ENCODE measurements at places on chromosomes 1 and 21. TPM values are rescaled to one million over a fixed set of nuclear protein-coding genes. Genes with fewer than 3 reads are reported as not detected.
A peak's percentile ranks its signal among the peaks of the same experiment; 100 is the strongest.

DNA sequence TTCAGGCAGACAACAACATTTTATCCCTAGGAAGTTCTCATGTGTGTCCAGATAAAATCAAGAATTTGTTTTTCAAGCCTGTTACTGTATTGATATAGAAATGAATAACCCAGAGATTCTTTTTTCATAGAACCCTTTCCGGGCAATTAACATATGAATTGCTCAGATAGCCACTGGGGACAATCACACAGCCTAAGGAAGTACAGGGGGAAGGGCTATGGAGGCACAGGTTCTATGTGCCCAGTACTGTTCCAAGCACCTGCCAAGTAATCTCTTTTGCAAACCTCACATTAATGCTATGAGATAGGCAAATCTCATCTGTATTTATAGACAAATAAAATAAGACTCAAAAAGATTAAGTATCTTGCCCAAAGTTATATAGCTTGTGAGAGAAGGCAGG lies 84.9 kb downstream of the NTNG1 start:
- H3K27ac ChIP-seq = no peak overlapping the region
- DNase-seq = no peak
- no peaks in the 10 kb centered on the region for H3K27me3 ChIP-seq
- H3K4me3 ChIP-seq = no peak overlapping the region

Gene PCSK9
- total RNA-seq = not detected

DNA sequence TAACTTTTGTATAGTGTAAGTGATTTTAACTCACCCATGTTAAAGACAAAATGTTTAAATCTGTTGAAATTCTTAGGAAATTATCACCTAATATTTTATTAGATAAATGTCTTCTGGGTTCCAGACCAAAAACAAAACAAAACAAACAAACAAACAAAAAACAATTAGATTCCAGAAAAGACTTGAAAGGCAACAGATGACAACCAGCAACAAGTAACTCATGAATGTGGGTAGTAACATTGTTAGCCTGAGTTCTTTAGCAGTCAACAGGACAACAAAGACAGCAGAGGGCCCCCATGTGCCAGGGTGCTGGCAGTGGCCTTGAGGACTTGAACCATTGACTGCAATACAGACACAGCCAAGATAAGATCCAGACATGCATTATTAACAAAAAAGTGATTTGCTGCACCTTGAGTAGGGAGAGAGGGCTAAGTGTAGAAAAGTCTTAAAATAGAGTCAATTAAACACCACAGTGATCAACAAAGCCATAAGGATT lies 2.4 kb upstream of the CD247 start:
- H3K27ac ChIP-seq = no peak overlapping the region
- no peak for DNase-seq
- H3K36me3 ChIP-seq = peaks cover 17% of the 10 kb centered on the region
- H3K4me1 ChIP-seq = peaks cover 11% of the 10 kb centered on the region
- no peak overlapping the region for H3K4me3 ChIP-seq

Gene CFAP74
- total RNA-seq = not detected

DNA sequence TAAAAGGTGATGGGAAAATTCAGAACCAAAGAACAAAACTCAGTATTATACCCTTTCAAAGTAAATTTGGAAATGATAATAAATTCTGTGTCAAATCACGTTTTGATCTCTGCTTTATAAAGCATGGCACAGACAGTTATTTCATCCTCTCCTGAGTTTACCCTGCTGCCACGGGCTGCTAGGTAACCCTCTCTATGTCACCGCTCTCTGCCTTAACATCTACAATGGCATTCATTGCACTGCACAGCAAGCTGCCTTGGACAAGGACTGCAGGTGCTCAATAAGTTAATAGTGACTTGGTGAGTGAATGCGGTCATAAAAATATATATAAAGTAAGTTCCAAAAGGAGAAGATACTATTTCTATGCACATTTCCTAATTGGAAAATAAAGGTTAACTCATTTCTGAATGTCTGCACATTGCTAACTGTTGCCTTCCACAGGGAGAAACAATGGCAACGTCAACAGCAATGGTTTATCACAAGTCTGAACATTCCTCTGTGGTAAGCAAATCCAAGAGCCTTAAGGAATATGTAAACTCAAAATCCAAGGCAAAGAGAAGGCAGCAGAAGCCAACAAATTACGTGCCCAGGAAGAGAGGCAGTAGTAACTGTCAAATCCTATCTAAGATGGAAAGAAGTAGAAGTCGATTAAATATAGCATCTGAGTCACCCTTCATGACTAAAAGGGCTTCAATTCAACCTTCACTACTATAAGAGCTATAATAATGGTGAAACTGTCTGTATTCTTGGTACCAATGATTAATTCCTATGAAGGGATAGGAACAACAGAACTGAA lies 19.4 kb downstream of the FYB2 start:
- peaks cover 1% of the 10 kb centered on the region for H3K4me1 ChIP-seq
- no peak for DNase-seq
- H3K27me3 ChIP-seq = peaks cover 3% of the 10 kb centered on the region
- no peak overlapping the region for H3K27ac ChIP-seq

Gene ZNF695
- 0.36 TPM for total RNA-seq

Gene HHIPL2
- total RNA-seq = 0.19 TPM

- H3K27ac ChIP-seq = no peak overlapping the region
- no peaks in the 10 kb centered on the region for H3K4me1 ChIP-seq
- H3K36me3 ChIP-seq = no peaks in the 10 kb centered on the region
- no peak for DNase-seq
- no peak overlapping the region for H3K4me3 ChIP-seq
Measured at GRCh38 chr1:201396861-201397464, 2.2 kb downstream of the LAD1 start.

GRCh38 chr1:7767176-7767575 lies 3.9 kb upstream of the VAMP3 start:
- H3K27ac ChIP-seq = no peak overlapping the region
- H3K4me1 ChIP-seq = peaks cover 9% of the 10 kb centered on the region
- H3K27me3 ChIP-seq = peaks cover 49% of the 10 kb centered on the region
- no peaks in the 10 kb centered on the region for H3K36me3 ChIP-seq

Gene CACHD1
- total RNA-seq = 0.91 TPM

Gene TLR5
- total RNA-seq = 0.28 TPM

GRCh38 chr1:34685225-34685624 lies 69.6 kb upstream of the GJB5 start:
- no peak overlapping the region for H3K4me3 ChIP-seq
- H3K27me3 ChIP-seq = peaks cover 6% of the 10 kb centered on the region
- no peak for DNase-seq
- H3K36me3 ChIP-seq = no peaks in the 10 kb centered on the region
- no peak overlapping the region for H3K27ac ChIP-seq
- H3K4me1 ChIP-seq = peaks cover 13% of the 10 kb centered on the region

- no peak overlapping the region for H3K4me3 ChIP-seq
- no peak for DNase-seq
- peaks cover 28% of the 10 kb centered on the region for H3K27me3 ChIP-seq
- no peaks in the 10 kb centered on the region for H3K36me3 ChIP-seq
Measured at GRCh38 chr1:18556364-18556763, 74.3 kb upstream of the PAX7 start.

- H3K36me3 ChIP-seq = no peaks in the 10 kb centered on the region
- H3K27ac ChIP-seq = no peak overlapping the region
- H3K4me1 ChIP-seq = peaks cover 3% of the 10 kb centered on the region
- no peak for DNase-seq
Measured at GRCh38 chr1:16189003-16189402, 23.4 kb downstream of the ARHGEF19 start.

DNA sequence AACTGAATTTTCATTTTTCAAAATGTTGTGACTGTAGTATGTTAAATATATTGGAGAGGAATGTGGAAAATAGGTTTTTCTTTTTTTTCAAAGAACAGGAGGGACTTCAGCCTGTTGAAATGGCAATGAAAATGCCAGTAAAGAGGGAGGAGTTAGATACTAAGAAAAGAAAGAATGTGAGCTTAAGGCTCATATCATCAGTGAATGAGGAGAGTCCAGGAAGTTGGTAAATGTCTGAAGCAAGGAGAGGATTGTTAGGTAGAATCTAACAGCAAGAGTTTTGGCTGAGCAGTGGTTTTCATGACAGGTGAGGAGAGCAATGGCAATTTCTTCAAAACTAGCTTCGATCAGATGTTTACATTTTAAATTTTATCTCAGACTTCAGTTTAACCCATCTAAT lies 43.0 kb downstream of the PLA2G4A start:
- H3K36me3 ChIP-seq = no peaks in the 10 kb centered on the region
- no peaks in the 10 kb centered on the region for H3K4me1 ChIP-seq
- no peak overlapping the region for H3K27ac ChIP-seq

Gene GRHL3
- not detected for total RNA-seq

Gene TMEM63A
- 198 TPM for total RNA-seq

GRCh38 chr1:210570116-210570515 lies 241.4 kb downstream of the HHAT start:
- no peak overlapping the region for H3K27ac ChIP-seq
- no peaks in the 10 kb centered on the region for H3K36me3 ChIP-seq
- peaks cover 3% of the 10 kb centered on the region for H3K4me1 ChIP-seq
- peaks cover 2% of the 10 kb centered on the region for H3K27me3 ChIP-seq
- no peak for DNase-seq
- no peak overlapping the region for H3K4me3 ChIP-seq

DNA sequence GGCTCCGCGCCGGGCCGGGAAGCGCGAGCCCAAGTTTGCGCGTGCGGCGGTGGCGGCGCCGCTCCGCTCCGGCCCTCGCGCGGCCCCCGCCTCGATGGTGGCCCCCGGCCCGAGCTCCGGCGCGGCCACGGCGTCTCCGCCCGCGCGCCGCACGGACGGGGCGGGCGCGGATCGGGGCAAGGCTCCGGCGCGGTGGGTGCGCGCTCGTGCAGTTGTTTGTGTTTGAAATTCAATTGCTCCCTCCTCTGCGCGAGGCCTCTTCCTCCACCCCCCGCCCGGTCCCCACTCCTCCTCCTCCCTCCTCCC lies at the start of gene HDGF:
TSS of gene HDGF (minus strand) at position 225 of the 306 bp plus-strand sequence. CDS start 246 bp downstream, outside the sequence.
- no peaks in the 10 kb centered on the region for H3K27me3 ChIP-seq
- H3K4me1 ChIP-seq = peaks cover 41% of the 10 kb centered on the region
- no peak for DNase-seq
- H3K4me3 ChIP-seq = peak within 1 kb of the TSS; percentile 99
- H3K36me3 ChIP-seq = peaks cover 19% of the 10 kb centered on the region

DNA sequence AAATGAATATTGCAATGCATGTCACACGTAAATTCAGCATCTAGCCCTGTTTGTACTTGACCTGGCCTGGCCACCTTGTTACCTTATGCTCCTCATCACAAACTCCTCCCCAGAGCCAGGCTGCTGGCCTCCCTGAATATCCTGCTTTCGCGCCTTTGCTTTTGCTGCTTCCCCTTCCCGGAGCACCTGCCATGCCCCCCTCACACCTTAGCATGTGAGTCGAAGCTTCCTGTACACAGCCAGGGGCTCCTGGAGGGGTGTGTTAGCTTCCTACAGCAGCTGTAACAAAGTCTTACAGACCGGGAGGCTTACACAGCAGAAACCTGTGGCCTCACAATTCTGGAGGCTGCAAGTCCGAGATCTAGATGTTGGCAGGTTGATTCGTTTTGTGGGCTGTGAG lies 60.1 kb downstream of the TLR5 start:
- no peak overlapping the region for H3K27ac ChIP-seq
- H3K4me1 ChIP-seq = peaks cover 4% of the 10 kb centered on the region
- no peak overlapping the region for H3K4me3 ChIP-seq
- no peaks in the 10 kb centered on the region for H3K36me3 ChIP-seq

Gene SELL
- 135 TPM for total RNA-seq

Gene GDAP2
- 23.5 TPM for total RNA-seq

DNA sequence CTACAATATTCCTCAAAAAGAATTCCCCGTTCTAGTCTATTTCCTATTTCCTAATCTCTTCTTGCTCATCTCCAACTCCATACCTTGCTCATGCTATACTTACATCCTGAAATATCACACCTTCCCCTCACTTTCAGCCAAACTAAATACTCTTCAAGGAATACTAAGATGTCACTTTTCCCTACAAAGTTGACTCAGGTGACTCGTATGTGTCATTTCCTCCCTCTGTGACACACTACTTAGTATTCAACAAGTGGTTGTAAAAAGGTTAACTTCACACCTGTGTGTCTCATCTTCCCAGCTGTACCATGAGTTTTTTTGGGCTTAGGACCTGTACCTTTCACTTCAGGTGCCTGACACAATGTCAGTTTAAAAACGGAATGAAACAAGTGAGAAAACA lies 81.9 kb upstream of the LBR start:
- DNase-seq = no peak
- H3K36me3 ChIP-seq = no peaks in the 10 kb centered on the region
- no peak overlapping the region for H3K27ac ChIP-seq
- peaks cover 3% of the 10 kb centered on the region for H3K4me1 ChIP-seq
- H3K27me3 ChIP-seq = peaks cover 9% of the 10 kb centered on the region

Gene WDR4
- total RNA-seq = 27.2 TPM

Gene CD1B
- total RNA-seq = not detected

DNA sequence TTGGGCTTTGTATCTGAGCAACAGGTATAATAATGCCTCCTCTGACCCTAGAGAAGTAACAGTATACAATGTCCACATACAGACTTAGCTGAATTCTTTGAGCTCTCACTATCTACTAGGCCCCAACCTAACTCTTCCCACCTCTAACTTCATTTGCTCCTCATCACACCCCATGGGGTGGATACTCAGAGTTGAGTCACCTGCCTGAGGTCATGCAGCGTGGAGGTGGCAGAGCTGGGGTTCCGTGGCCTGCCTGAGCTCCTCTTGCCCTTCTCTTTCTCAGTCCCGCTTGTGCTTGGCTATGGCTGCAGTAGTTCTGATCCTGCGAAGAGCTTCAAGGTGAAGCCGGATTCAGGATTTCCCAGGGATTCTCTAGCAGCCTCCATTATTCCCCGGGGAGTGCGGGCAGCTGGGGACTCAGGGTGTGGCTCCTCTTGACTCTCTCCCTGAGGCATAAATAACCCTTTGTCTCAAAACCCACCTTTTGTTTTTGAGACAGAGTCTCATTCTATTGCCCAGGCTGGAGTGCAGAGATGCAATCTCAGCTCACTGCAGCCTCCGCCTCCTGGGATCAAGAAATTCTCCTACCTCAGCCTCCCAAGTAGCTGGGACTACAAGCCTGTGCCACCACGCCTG lies 29.9 kb upstream of the ACTL8 start:
- no peak overlapping the region for H3K4me3 ChIP-seq
- H3K4me1 ChIP-seq = no peaks in the 10 kb centered on the region
- H3K27me3 ChIP-seq = no peaks in the 10 kb centered on the region
- DNase-seq = no peak
- H3K36me3 ChIP-seq = no peaks in the 10 kb centered on the region

DNA sequence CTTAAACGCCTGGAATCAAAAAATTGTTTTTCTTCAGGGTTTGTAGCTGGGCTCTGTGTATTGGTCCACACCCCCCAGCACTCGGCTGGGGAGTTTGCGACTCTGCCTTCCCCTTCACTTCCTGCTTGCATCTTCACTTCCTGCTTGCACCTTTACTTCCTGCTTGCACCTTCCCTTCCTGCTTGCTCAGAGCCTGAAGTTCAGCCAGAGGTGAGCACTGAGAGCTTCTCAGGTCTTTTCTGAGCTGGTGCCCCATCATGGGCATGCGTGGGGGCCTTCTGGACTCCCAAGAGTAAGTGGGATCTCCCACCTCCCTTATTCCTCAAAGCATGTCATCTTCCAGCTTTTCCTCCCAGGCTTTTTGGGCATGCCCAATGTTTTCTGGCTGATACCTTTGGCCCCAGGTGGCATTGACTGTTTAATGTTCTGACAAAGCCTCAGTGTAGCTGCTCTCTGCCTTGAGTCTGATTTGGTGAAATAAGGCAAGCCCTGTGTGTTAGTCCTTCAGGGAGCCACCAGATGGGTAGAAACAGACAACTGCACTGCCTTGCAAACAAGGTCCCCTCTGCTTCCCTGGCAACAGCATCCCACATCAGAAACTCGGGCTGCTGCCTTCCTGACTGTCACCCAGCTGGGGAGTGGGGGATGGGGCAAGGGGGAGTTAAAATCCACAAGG lies 3.5 kb downstream of the KRTAP10-2 start:
- peaks cover 15% of the 10 kb centered on the region for H3K4me1 ChIP-seq
- H3K4me3 ChIP-seq = peak overlapping the region; percentile 64
- DNase-seq = peak; percentile 47
- H3K27ac ChIP-seq = peak overlapping the region; percentile 80
- no peaks in the 10 kb centered on the region for H3K27me3 ChIP-seq

Gene FOXD3
- total RNA-seq = not detected
